ENCODE measurements at places on chromosomes 5 and 9. TPM values are rescaled to one million over a fixed set of nuclear protein-coding genes. Genes with fewer than 3 reads are reported as not detected.

The MED27 gene
- polyA plus RNA-seq, result 22.4 TPM

The GADD45G gene
- polyA plus RNA-seq, result 2.6 TPM

The ADAMTS16 gene
- 70.6 TPM for polyA plus RNA-seq

The STPG3 gene
- 4.8 TPM for polyA plus RNA-seq

The KCNV2 gene
- polyA plus RNA-seq, result 0.37 TPM

The SPRY4 gene
- polyA plus RNA-seq, result 33.5 TPM

The DRD1 gene
- polyA plus RNA-seq, result not detected

The SOHLH1 gene
- polyA plus RNA-seq, result not detected

DNA sequence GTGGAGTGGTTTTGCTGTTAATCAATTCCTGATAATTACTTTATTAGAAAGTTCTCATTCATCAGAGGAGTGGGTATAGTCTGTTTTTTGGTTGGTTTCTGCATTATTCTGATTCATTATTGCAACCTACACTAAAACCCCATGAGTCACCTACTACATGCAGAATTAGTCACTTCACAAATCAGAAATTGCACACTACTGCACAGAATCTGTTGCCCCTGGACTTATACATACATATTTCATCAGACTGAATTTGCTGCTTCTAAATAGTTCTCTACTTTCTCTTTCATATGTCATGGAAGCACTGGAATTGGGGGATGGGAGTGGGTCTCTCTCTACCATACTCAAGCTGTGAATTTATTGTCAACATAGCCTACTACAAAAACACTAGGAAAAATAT lies 585.1 kb downstream of the DNAH5 start:
- no peak for DNase-seq

GRCh38 chr9:19913151-19913550 lies 124.3 kb upstream of the SLC24A2 start:
- no peak for DNase-seq

DNA sequence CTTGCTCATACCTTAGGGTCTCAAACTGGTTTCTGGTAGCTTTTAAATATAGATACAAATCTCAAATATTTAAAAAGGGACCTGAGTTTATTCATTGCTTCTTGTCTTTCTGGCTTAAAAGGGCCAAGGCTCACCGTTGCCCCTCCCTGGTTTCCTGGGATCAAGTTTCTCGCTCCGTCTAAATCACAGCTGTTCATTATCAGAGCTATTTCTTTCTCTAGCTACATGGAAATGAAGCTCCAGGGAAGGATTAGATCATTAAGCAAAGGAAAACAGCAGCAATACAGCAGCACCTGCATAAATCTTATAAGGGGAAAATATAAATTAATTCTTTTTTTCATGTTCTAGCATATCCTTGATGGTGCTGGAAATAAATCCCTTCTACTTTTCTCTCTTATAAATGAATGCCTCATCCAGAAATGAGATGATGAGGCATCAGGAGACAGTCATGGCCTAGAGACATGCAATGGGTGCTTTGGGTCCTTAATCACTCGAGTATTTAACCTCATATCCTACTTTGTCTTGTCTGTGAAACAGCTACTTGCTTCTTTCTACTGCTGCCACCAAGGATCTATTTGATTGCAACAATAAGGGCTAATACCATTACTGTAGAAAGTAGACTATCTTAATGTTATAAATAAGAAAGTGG lies 320.1 kb downstream of the TRPM3 start:
- no peak for DNase-seq

- DNase-seq, result no peak
These were observed 40.5 kb upstream of the CCDC112 start for GRCh38 chr5:115336964-115337363.

DNA sequence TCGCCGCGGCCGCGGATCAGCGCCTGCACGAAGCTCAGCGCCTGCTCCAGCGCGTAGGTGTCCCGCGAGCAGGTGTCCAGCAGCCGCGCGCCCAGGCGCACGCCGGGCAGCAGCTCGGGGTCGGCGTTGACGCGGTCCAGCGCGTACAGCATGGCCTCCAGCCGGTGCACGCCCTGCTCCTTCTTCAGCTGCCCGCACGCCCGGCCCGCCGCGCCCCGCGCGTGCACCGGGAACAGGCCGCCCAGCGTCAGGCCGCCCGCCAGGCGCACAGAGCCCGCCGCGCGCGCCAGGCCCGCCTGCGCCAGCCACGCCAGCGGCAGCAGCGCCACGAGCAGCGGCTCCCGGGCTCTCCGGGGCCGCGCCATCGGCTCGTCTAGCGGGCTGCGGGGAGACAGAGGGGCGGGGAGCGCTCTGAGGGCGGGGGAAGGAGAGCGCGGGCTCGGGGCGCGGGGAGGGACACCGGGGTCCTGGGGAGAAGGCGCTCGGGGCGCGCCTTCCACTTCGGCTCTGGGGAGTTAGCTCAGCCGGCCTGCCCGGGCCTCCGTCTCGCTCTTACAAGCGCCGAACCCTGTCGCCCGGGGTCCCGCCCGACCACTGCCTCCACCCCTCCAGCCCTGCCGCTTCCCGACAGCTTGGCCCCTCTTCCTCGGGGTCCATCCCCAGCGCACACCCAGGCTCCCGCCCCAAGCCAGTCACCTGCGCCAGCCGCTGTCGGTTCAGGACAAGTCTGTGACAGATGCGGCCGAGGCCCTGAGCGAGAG lies at the start of gene GRM6:
GRM6 (minus strand) TSS at position 741 of the 761 bp plus-strand sequence; CDS start at position 365, 376 bp downstream.
- no peak for DNase-seq

DNA sequence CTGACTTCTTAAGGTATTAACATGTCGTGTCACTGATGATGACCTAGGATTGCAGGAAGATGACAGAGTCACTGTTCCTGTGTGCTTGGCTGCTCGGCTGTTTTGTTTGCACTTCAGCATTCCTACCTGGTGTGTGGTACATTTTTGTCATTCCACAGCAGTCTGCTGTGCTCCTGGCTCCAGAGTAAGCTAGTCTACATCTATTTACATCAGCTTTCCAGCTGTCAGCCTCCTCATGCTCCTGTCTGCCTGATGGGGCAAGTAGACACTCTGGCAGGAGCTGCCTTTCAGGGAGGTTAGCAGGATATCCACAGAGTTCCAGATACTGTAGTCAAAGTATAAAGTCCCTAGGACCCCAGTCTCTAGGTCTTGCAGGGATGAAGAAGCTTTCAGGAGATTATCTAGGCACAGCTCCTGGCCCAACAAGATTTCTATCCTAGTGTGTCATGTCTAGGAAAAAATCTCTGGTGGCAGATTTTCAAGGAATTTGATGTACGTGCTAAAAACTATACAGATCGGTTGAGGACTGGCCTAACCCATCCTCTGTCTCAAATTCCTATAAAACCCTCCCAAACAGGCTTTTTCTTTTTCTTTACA lies 28.4 kb downstream of the RUSC2 start:
- DNase-seq, result no peak

DNA sequence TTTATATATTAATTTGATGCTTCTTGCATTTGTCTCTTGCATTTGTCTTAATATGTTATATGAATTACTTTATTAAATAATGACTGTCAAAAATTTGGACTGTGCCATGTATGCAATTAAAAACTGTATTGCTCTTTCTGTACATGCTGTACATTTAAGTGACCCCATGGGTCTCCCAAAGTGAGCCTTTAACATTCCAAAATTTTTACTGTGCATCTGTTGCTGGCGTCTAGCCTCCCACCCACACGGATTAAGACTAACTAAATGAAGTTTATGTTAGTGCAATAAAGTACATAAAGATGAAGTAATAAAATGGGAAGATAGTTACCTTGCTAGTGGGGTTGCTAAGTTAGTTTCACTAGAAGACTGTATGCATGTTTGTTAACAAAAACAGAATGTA lies 48.5 kb downstream of the ADAMTS19 start:
- no peak for DNase-seq

DNA sequence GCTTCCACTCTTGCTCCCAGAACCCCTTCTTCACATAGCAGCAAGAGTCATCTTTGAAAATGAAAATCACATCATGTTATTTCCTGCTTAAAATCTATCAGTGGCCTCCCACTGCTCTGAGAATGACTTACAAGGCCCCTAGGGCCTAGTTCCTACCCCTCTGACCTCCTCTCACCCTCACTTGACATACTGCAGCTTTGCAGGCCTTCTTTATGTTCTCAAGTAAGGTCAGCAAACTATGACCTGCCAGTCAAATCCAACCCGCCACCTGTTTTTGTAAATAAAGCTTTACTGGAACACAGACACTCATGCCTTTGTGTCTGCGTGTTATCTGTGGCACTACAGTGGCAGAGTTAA lies 185.7 kb downstream of the NR3C1 start:
- no peak for DNase-seq

GRCh38 chr5:135399794-135400542 lies 937 bp upstream of the MACROH2A1 start:
- DNase-seq, result no peak

GRCh38 chr9:124415852-124416484 lies 726 bp upstream of the PSMB7 start:
- no peak for DNase-seq

DNA sequence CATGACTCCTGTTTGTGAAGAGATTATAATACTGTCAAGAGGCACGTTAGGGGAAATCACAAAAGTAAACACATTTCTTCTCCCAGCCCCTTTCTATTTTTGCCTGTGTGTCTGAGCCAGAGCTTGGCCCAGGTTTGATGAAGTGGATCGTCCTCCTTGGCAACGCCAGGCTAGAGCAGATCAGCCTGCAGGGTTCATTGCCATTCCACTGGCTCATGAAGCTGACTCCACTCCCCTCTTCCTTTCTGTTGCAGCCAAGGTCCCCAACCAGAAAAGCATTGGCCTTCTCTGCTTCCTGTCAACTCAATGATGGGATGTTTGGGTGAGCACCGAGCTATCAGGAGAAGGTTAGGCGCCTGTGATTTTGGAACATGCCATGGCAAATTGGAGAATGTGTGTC lies 3.3 kb downstream of the ADRB2 start:
- DNase-seq, result no peak

DNA sequence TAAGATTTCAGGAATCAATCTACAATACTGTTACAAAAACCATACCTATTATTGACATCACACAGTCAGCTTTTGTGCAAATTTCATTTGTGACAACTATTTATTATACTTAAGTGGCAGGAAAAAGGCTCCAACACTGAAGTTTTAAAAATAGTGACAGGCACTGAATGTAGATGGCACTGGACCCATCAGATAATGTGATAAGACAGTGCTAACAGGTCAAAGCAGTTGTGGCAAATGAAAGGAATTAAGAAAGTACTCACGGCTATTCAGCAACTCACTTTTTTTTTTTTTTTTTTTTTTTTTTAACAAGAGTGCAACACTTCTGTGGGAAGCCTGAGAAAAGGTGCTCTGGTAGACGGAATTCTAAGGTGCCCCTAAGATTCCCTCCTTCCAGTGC lies 115.0 kb upstream of the MEF2C start:
- no peak for DNase-seq

DNA sequence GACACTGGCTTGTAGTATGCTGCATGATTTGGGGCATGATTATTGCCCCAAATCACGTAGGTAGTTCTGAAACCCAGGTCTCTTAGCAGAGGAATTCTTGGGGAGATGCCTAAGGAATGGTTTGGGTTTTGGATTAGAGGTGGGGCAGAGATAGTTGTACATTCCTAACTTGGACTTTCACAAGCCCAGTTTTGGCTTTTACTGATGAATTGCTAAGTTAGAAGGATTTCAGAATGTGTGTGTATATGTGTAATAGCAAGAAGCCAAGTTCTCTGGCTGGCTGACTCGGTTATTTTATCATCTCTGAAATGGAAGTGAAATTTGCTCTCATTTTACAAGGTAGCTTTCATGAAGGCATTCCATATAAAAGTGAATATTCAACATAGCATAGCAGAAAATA lies 23.8 kb upstream of the ZNF131 start:
- DNase-seq, result no peak

DNA sequence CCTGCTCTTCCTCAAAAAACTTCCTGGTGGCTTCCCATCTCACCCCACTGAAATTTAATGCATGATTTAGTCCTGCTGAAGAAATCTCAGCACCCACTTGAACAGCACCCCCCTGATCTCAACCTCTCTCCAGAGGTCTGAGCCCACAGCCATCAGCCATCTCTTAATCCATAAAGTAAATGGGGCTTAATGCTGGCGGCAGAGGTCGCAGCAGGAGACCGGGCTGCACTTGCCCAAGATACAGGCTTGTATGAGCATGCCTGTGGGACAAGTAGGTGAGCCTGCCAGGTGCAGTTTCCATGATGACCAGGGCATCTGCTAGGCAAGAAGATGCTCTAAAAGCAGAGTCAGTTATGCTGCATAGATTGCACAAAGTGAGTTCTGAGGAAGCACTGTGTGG lies 52.4 kb upstream of the CTXN3 start:
- no peak for DNase-seq

Measured in left renal pelvis (tissue), 4 donors.